SK-N-SH treated with all-trans-retinoic acid at 6 μM for 48 hours (cell line): ENCODE measurements at places on chromosomes 4 and X.

GRCh38 chr4:81466841-81467671 is 4.7 kb downstream of the RASGEF1B start:
- ATAC-seq = peak; percentile 37; the same call in 2 of the 3 replicates

DNA sequence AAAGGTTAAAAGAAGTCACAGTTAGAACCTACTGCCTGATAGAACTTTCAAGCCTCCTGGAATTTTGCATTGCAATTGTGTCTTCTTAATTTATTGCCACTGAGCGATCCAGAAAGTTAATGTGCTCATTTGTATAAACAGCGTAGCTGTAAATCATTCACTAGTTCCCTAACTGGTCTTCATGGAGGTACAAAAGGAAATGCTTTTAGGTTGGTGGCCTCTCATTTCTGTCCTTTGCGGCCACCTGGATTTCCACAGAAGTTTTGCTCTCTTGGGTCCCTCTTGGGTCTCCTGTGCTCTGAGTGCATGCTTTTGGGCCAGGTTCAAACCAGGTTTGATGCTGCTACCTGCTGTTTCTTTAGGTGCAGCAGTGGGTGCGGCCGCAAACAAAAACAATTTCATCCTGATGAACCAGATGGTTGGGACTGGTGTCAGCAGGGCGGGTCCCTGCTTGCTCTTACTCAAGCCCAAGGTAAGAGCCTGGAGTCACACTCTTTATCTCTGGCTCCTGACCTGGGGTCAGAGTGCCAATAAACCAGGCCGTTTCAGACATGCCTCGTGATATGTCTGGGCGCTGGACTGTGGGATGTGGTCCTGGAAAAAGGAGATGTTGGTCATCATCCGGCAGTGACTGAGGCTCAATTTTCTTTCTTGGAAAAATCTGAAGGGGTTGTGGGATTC is 270.1 kb downstream of the PTTG2 start:
- ATAC-seq = no peak

GRCh38 chr4:110489901-110490508 is 14.1 kb downstream of the ENPEP start:
- ATAC-seq = no peak

DNA sequence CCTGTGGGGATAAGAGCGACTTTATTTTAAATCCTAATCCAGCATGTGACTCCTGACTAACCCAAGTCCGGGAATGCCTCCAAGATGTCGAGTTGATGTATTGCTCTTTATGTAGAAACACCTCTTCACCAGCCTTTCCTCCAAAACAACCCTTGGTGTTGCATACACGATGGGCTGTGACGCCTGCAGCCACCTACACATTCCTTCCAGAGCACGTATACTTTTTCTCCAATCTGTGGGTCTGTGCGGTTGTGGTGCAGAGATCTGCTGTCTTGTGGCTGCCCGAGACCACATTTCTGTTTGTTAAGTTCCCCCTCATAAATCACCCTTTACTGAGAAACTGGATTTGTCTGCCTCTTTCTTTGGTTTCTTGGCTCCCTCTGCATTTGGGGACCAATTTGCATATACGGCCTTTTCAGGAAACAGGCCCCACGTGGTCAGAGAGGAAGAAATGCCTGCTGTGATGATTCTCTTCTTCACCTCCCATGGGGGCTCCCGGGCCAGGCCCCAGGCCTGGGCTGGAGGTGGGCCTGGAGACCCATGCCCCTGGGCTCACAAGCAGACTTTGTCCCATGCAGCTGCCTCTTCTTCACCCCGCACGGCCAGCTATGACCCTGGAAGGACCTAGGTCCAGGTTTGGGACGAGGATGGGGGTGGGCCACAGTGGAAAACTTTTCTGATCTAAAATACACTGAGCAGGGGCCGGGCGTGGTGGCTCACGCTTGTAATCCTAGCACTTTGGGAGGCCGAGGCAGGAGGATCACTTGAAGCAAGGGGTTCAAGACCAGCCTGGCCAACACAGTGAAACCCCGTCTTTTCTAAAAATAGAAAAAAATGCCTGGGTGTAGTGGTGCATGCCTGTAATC is 21.4 kb upstream of the AFAP1 start:
- ATAC-seq = peak; percentile 90

DNA sequence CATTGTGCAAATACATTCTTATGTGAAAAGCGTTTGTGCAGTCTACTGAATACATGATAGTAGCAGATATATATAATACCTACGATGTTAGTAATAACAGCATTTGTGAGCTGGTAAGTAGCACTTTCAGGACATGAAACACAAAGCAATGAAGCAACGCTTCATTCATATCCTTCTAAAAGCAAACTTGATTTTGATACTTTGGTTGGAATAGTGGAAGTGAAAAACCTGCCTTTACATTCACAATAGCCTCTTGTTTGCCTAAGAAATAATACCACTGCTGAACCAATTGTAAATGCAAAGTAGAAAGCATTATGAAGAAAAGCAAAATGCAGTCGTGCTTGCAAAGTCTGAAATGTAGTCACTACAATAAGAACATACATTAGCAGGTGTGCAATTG is 926.3 kb downstream of the FSTL5 start:
- ATAC-seq = no peak

- ATAC-seq = no peak
Measured at GRCh38 chr4:40280586-40280985, 54.5 kb upstream of the CHRNA9 start.

DNA sequence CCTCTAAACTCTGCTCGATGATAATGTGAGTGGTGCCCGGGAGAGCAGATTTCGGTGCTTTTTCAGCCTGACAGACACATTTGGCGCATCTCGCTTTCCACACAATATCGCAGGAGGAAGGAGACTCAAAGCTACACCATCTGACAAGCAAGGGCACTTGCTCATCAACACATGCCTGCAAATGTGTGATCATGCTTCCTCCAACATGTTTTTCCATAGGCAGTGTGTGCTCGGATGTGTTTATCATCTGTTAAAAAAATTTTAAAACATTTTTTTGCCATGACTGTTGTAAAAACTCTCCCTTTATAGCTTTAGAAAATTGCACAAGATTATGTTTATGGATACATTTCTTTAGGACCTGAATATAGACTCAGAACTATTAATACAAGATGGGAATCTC is 170.3 kb upstream of the PUDP start:
- ATAC-seq = no peak
